ENCODE measurements at places on chromosomes 6 and 20.

DNA sequence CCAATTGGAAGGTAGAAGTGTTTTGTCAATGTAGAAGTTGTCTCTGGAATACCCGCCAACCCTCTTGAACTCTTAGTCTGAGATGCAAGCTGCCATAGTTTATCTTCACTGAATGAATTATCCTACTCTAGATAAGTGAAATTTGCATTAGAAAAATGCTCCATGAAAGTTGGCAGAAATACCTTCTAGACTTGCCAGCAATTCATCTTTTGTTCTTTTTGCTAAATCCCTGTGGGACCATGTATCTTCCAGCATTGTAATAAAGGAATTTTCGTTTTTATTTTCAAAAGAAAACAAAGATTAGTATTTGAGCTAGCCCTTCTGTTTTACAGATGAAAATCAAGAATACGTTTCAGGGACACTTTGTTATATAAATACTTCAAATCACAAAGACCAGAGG is 244.2 kb downstream of the CBLN4 start:
- DNase-seq: no peak

DNA sequence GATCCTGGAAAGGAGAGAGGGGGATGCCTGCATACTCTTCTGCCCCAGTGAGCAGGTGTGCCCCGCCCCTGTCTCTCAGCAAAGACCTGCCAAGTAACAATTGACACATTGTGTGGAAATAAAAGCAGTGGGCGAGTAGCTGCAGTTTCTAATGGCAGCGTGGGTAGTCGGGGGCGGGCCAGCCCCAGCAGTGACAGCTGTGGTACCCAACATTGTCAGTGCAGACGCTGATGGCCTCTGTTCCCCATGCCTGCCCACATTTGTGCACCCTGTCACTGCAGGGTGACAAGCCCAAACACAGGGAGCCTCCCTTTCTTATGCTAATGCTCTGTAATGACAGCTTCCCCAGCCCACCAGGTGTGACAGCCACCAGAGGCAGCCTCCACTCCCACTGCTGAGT is 491.7 kb downstream of the DHX35 start:
- no peak for DNase-seq

DNA sequence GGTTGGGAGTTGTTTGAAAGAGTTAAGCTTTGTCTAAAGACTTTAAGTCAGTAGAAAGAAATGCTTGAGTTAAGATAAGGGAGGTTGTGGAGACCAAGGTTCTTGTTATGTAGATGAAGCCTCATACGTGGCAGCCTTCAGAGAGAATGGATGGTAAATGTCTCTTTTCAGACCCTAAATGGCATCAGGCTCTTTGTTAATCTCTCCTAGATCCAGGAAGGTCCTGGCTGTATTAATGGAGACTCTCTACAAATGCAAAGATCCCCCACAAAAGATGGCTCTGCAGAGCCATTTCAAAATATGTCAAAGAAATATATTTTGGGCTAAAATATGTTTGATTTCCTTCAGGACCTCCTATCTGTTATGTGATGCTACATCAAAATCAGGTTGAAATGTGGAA is 161.6 kb downstream of the ADAT2 start:
- no peak for DNase-seq

DNA sequence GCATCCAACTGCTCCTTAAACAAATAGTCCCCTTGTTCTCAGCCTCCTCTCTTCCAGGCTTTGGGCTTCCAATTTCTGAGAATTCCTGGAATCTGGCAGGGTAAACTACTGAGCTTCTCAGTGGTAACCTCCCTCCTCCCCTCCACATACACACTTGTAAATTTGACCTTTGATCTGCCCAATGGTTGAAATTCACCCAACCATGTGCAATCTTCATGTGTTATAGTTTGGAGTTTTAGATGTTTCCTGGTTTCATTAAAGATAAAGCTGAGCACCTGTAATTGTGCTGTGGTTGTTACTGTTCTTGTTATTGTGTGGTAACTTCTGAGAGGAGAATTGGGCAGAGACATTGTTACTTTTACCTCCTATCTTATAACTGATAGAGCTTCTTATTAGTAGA is 328.4 kb downstream of the TPBG start:
- peak; percentile 3 for DNase-seq

DNA sequence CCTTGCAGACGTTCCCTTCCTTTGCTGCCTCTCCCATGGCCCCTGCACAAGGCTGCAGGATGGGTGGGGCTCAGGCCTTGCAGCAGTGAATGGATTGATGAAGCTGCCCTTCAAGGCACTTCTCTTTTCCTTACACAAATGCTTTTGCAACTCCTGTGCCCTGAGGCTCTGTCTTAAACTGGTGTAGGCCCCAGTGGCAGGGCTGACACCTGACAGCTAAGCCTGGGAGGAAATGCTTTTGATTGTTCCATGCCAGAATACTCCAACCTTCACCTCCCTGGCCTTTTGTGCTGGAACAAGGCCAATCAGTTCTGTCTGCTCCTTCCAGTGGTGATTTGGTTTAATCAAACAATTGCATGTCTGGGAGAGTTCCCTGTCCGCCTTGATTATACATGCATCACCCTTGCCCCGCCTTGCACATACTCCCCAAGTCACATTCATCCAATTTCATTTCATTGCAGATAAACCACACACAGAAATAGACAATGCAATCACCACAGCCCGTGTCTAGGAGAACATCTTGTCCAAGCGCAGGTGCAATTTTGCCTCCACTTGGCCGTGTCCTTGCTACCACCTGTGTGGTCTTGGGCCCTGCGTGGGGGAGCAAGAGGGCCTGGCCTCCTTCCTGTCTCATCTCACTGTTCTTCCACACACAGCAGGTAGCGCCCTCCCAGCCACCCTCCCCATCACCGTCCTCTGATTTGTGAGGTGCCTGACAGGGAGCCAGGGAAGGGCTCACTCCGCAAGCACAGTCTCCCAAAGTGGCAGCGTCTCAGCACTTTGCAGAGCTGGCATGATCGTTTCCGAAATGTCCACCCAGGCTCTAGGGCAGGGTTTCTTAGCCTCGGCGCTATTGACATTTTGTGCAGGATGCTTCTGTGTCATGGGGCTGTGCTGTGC is 120.4 kb downstream of the CDH26 start:
- DNase-seq: no peak

DNA sequence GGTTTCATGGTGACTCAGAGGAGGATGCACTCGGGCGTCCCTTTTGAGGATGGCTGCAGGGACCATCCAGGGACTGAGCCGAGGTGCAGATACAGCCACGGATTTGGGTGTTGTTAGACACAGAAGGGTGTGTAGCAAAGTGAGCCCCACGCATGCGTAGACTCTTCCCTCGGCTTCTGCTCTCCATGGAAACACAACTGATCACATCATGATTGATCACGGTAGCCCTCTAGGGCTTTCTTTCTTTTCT is 606 bp upstream of the ULBP1 start:
- no peak for DNase-seq

DNA sequence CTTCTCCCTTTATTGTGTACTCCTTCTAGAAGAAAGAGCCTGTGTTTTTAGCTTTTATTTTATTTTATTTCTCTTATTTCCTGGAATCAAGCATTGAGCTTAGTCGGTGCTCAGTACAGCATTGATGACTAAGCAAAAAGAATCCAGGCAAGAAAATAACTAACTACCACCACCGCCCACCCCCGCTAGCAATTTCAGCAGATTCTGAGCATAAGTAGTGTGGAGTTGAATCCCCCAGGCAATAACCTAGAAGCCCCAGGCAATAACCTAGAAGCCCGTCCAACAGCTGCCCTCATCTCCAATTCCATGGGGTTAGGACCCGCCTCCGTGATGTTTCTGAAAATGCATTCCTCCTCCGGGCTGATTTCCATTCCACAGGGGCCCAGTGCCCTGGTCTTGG is 258.0 kb upstream of the TAB2 start:
- DNase-seq: no peak

DNA sequence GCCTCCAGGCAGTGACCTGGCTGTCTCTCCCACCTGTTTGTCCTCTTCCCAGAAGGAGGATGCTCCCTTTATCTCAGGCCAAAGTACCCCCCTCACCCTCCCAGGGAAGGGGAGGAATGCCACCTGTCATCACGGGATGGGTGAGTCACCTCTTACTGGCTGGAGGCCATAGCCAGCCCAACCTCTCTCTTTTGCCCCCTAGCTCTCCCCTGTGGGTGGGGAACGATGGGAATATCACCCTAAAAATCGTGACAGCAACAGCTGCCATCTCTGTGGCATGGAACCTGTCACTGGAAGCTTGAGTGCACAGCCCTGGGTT is 137.5 kb upstream of the PTPN1 start:
- no peak for DNase-seq

GRCh38 chr6:79842376-79843040 is 104.8 kb downstream of the ELOVL4 start:
- DNase-seq: no peak

- DNase-seq: no peak
Observed at GRCh38 chr6:108157981-108158525, 7.8 kb upstream of the NR2E1 start.

GRCh38 chr6:82915666-82916065 is 150.0 kb downstream of the UBE3D start:
- no peak for DNase-seq

GRCh38 chr6:169641461-169642085 is 60.3 kb downstream of the WDR27 start:
- no peak for DNase-seq
